ENCODE measurements at places on chromosomes 1 and 21.
A peak's percentile ranks its signal among the peaks of the same experiment; 100 is the strongest.

- DNase-seq, result peak; percentile 56
Measured at GRCh38 chr1:195954848-195955247, 653.4 kb downstream of the KCNT2 start.

DNA sequence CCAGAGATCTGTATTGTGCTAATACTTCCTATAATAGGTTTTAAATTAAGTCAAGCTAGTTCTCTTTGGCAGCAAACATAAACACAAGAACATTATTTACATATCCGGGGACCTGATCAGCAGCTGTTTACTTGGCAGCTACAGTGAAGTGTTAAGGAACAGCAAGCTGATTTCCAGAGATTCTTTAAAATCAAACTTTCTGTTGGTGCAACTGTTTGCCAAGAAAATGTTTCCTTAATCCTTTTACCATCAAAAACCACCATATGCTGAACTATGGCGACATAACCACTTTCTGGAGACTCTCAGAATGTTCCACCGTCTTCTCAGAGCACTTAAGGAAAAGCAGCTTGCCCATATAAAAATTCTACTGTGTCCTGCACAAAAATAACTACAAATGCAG, 107.0 kb upstream of the KRTAP19-8 start:
- no peak for DNase-seq

GRCh38 chr1:29687601-29688244, 451.4 kb downstream of the PTPRU start:
- peak; percentile 27 for DNase-seq

DNA sequence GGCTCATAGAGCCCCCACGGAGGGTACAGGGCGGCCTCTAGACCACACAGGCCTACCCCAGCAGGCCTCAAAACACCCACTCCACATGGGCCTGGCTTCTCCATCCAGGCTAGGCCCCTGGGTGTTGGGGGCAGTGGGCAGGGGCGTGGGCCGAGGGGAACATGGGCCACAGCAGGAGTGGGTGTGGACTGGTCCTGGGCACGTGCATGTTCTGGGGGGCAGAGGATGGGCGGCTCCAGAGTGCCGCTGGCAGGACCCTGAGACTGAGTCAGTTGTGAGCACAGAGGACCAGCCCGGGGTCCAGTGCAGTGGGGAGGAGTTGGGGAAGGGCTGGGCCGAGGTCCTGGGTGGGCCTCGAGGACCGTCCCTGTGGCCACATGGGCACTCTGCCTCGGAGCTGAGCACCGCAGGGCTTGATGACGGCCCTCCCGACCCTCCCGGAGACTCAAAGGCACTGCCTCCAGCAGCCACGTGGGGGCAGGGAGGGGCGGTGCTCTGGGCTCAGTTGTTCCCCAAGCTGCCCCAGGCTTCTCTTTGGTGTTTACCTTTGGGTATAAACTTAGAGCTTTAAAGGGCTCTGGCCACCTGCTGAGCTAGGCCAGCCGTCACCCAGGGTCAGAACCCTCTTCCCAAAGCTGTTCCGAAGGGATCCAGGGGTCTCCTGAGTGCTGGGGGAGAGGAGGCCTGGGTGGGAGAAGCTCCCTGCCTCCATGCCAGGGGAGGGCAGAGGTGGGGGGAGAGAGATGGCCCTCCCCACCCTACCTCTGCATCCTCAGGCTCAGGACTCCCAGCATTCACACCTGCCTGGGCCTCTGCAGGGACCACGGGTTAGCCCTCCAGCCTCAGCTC, 79.9 kb downstream of the MORN1 start:
- DNase-seq, result peak; percentile 71

- DNase-seq, result peak; percentile 70
Measured at GRCh38 chr1:248858096-248858890, 592 bp downstream of the ZNF692 start.

DNA sequence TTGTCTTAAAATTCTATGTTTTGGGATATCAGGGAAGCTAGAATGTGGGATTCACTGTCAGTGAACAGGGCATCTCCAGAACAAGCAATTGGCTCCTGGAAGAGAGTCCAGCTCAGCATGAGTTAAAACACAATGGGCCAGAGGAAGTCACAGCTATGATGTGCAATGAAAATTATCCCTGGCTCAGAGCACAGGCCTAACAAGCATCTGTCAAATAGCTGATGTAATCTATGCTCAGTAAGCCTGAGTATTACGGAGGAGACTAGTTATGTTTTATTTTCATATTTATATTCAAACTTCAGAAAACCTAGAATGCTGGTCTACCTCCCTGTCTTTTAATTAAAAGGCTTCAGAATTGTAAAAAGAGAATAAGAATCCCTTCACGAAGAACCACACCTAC, 41.6 kb downstream of the PARP1 start:
- no peak for DNase-seq

DNA sequence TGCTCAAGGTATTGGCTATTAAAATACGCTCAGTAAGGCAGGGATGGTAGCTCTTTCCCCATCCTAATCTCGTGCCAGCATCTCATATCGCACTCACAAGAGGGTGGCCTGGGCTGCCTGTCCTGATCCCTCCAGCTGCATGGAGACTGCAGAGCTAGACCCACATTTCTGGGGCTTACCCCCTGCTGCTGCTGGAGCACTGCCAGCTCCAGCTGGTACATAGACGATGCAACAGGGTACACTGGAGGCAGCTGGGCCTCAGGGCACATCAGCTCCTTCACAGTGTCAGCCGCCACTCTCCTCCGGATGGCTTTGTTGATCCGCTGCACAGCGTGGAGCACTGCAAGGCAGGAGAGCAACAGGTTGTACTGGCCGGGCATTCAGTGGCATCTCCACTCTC, 16.0 kb downstream of the IQGAP3 start:
- DNase-seq, result no peak

GRCh38 chr1:88791192-88791591, 100.2 kb downstream of the GTF2B start:
- DNase-seq, result no peak

DNA sequence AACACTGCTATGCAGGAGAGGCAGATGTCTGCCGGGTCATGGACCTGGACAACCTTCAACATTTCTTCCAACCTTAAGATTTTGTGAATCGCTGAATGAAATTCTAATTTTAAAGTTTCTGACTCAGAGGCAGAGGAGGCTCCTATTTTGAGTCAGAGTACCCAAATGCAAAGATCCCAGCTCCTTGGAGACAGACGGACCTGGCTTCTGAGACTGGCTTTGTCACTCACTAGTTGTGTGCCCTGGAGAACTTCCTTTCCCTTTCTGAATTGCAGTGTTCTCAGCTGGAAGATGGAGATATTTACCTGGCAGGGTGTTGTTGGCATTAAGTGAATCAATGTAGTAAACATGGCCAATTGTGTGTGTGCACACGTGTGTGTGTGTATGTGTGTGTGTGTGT, 51.9 kb downstream of the IER5 start:
- no peak for DNase-seq

DNA sequence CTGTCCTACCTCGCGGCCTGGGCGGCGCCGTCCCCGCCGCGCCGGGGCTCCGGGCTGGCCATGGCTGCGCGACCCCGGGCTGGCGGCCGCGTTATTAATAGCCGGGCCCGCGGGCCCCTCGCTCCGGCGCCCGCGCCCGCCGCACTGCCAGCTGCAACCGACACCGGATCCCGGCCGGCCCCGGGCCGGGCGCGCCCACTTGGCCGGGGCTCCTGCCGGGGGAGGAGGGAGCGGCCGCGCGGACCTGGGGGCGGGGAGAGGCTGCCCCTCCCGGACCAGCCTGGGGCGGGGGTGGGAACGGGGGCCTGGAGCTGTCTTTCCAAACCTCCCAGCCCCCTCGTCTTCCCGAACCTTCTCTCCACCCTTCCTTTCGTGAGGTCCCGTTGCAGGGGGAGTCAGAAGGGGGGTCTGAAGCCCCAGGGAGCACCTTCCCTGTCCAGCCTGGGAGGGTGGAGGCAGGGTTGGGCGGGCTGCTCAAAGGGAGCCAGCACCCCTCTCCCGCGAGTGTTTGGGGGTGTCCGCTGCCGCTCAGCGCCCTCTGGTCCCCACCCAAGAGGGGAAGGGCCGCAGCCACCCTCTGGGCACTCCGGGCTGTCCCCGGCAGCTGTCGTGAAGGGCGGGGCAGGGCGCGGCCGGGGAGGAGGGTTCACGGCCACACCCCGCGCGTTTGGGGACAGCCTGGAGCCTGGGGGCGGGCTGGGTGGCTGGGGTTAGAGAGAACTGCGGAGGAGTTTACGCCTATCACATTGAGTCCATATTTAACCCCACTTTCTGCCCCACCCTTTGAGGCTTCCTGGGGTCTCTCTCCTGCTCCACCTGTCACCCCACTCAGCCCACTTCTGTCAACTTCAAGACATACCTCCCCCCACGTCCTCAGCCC, at the start of gene SYNC:
Gene SYNC (minus strand): TSS at position 172 of the 880 bp plus-strand sequence. CDS start 110 bp downstream, at position 62.
- DNase-seq, result peak; percentile 60

DNA sequence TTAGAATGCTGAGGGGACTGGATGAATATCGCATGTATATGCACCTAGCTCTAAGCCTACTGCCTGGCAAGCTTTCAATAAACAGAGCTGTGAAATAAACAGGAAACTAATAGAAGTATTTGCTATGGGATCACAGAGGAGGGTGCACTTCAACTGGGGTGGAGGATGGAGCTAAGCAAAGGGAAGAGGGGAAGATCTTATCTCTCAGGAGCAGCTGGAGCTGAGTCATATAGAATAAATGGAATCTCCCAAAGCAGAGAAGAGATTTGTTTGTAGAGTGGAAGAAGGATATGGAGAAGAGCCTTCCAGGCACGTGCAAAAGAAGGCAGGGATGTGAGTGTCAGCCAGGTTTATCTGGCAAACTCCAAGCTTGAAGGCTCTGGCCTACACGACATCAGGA, 17.0 kb upstream of the KCNA10 start:
- DNase-seq, result no peak

GRCh38 chr1:152884966-152885624, 7.0 kb downstream of the SMCP start:
- DNase-seq, result no peak

GRCh38 chr1:179178183-179178582, 51.3 kb downstream of the ABL2 start:
- no peak for DNase-seq

GRCh38 chr1:102190429-102190828, 193.7 kb upstream of the OLFM3 start:
- no peak for DNase-seq

DNA sequence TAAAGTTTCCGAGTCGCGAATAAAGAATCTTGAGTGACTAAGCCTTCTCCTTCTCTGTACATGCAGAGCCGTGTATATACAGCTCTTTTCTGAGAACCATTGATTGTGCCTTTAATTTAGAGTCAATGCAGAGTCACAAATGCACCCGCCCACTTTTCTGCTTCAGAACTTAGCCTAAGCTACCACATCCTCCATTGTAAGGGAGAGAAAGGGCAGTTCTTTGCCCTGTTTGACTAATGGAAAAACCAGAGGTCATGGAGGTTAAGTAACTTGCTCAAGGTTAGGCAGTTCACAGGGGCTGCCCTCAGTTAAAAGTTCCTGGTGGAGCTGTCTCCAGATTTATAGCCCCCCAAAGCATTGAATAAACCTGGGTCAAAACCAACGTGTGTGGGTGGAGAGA, 139.6 kb downstream of the TOMM20 start:
- DNase-seq, result no peak

GRCh38 chr1:209900734-209901133, 37.3 kb upstream of the SYT14 start:
- DNase-seq, result peak; percentile 36

DNA sequence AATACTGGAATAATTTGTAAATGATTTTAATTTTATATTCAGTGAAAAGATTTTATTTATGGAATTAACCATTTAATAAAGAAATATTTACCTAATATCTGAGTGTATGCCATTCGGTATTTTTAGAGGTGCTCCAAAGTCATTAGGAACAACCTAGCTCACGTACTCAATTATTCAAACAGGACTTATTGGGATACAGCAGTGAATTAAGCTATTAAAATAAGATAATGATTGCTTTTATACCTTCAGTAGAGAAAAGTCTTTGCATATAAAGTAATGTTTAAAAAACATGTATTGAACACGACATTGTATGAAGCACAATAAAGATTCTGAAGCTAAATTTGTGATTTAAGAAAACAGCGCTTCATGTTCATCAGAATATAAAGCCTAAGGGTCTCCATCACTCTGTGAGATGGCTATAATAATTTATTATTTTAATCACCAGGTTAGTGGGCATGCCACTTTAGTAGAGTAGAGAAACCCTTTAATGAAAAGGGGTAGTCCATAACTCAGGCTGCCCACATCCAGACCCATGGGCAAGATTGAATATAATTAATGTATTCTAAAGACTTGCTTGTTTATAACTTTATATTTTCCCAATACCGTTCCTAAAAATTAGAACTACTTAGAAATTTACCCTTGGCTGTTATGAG, 3.2 kb downstream of the CCN1 start:
- DNase-seq, result no peak

DNA sequence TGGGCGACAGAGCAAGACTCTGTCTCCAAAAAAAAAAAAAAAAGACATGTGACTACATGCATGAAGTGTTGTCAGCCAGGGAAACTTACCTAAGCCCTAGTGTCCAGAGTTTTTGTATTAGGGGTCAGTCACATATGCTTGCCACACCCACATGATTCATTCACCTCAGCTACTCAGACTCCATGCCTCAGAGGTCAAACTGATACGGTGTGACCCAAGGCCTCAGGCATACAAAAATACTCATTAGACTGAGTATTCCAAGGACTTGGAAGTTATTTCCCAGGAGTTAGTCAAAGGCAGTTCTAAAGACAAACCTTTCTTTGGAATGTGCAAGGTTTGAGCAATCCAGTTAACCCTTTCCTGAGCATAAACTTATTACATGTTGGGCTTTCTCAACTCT, 6.3 kb upstream of the TRIM33 start:
- no peak for DNase-seq

GRCh38 chr1:115732316-115732715, 36.2 kb downstream of the CASQ2 start:
- no peak for DNase-seq

All from cardiac muscle cell (in vitro differentiated cells and primary cell).